ENCODE measurements at places on chromosomes 6 and 20. TPM values are rescaled to one million over a fixed set of nuclear protein-coding genes. Genes with fewer than 3 reads are reported as not detected.

Gene MCHR2
- not detected for total RNA-seq

DNA sequence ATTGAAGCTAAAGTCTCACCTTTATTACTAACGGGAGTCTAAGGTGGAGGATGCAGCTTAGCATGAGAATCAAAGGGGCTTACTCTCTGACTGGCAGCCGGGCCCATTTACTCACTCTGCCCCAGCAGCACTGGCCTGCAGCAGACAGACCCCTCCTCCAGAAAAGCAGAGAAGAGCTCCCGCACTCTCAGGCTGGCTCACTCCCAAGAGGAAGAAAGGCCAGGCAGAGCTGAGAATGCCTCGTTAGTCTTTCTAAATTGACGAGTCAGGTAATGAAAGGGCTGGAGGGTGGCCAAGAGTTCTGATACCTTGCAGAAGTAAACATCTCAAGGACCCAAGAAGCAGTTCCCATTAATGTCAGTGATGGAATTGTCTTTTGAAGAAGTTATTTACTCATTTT is 44.5 kb upstream of the IL20RA start:
- no peak overlapping the region for H3K4me3 ChIP-seq
- no peaks in the 10 kb centered on the region for H3K27me3 ChIP-seq
- peaks cover 26% of the 10 kb centered on the region for H3K4me1 ChIP-seq
- peak overlapping the region; percentile 35 for H3K27ac ChIP-seq
- peak; percentile 46 for DNase-seq

- no peak for DNase-seq
- no peaks in the 10 kb centered on the region for H3K36me3 ChIP-seq
- H3K4me1 ChIP-seq: peaks cover 8% of the 10 kb centered on the region
- no peak overlapping the region for H3K4me3 ChIP-seq
Measured at GRCh38 chr6:145044641-145045246, 690.6 kb downstream of the EPM2A start.

- DNase-seq: no peak
- no peak overlapping the region for H3K27ac ChIP-seq
- H3K4me3 ChIP-seq: no peak overlapping the region
- no peaks in the 10 kb centered on the region for H3K36me3 ChIP-seq
Measured at GRCh38 chr20:50318710-50319109, 128.1 kb downstream of the CEBPB start.

DNA sequence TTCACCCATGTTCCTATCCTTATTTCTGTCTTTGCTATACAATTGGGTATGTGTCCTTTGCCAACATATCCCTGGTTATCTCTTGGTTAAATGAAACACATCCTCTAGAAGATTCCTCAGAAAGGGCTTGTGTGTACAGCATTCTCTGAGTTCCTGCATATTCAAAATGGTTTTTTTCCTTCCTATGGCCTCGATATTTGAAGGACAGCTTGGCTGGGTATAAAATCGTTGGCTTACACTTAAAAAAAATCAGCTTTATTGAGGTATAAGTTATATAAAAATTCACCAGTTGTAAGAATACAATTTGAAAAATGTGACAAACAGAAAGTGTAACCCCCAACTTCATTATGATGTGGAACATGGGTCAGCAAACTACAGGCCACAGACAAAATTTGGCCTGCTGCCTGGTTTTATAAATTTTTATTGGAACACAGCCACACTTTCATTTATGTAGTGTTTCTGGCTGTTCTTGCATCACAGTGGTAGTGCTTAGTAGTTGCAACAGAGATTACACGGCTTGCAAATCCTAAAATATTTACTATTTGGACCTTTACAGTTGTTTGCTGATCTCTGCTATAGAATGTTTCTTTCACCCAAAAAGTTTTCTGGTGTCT is 16.7 kb downstream of the PCMT1 start:
- H3K27me3 ChIP-seq: no peaks in the 10 kb centered on the region
- no peak overlapping the region for H3K4me3 ChIP-seq
- H3K36me3 ChIP-seq: peaks cover 33% of the 10 kb centered on the region
- H3K4me1 ChIP-seq: no peaks in the 10 kb centered on the region
- no peak overlapping the region for H3K27ac ChIP-seq

- DNase-seq: no peak
- peaks cover 13% of the 10 kb centered on the region for H3K27me3 ChIP-seq
- peaks cover 17% of the 10 kb centered on the region for H3K4me1 ChIP-seq
- H3K36me3 ChIP-seq: no peaks in the 10 kb centered on the region
- no peak overlapping the region for H3K27ac ChIP-seq
Measured at GRCh38 chr6:47789553-47789952, 7.7 kb downstream of the OPN5 start.

Gene APOBEC2
- 0.51 TPM for total RNA-seq

- H3K27ac ChIP-seq: no peak overlapping the region
- H3K36me3 ChIP-seq: peaks cover 12% of the 10 kb centered on the region
- no peak for DNase-seq
- no peak overlapping the region for H3K4me3 ChIP-seq
- H3K27me3 ChIP-seq: no peaks in the 10 kb centered on the region
Measured at GRCh38 chr6:33576668-33577067, 3.4 kb downstream of the BAK1 start.

Gene SYCP2
- total RNA-seq: 1.8 TPM

GRCh38 chr20:17202030-17202429 is 24.8 kb upstream of the PCSK2 start:
- H3K27ac ChIP-seq: no peak overlapping the region
- no peak overlapping the region for H3K4me3 ChIP-seq
- H3K36me3 ChIP-seq: no peaks in the 10 kb centered on the region
- H3K4me1 ChIP-seq: no peaks in the 10 kb centered on the region
- no peak for DNase-seq

- peaks cover 46% of the 10 kb centered on the region for H3K36me3 ChIP-seq
- H3K27me3 ChIP-seq: no peaks in the 10 kb centered on the region
- peak overlapping the region; percentile 91 for H3K27ac ChIP-seq
- no peak overlapping the region for H3K4me3 ChIP-seq
- peak; percentile 84 for DNase-seq
- peaks cover 20% of the 10 kb centered on the region for H3K4me1 ChIP-seq
Measured at GRCh38 chr6:3732345-3733141, 19.0 kb downstream of the PXDC1 start.

DNA sequence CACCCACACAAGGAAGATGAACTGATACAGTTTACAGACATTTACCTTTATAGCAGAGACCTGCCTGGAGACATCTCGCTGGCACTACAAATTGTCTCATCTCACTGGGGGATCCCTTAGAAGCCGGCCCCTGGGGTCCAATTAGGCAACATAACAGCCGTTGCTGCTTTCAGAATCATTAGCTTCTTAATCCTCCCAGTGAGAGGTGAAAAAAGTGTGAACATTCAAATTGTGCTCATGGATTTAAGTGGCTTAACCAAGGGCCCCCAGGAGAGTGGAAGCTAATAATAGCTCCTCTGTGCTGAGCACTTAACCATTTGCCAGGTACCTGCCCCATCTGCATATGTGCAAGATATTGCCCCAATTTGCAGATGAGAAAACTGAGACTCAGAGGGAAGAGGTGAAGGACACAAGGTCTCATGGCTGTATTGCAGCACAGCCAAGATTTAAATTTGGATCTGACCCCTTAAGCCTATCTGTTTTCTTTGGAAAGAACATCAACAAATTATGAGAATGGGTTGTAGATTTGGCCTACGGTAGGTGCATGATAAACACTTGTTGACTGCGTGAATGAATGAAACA is 101.0 kb downstream of the EYA2 start:
- no peak overlapping the region for H3K27ac ChIP-seq
- no peak overlapping the region for H3K4me3 ChIP-seq
- DNase-seq: no peak
- peaks cover 17% of the 10 kb centered on the region for H3K4me1 ChIP-seq

GRCh38 chr6:41972826-41973225 is 31.2 kb upstream of the CCND3 start:
- no peak overlapping the region for H3K27ac ChIP-seq
- H3K36me3 ChIP-seq: no peaks in the 10 kb centered on the region
- H3K4me1 ChIP-seq: peaks cover 2% of the 10 kb centered on the region
- H3K4me3 ChIP-seq: no peak overlapping the region
- no peak for DNase-seq

DNA sequence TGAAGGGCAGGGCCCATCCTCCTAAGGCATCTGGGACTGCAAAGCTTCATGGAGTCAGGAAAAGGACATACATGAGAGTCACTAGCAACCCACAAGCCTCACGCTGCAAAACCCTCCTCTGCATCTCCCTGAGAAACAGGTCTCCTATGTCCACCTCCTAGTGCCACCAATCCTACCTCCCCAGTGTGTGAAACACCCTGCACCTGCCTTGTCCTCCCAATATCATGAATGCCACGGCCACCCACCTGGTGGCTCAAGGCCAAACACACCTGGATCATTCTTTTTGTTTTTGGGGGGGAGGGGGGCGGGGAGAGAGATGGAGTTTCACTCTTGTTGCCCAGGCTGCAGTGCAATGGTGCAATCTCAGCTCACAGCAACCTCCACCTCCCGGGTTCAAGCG is 90.5 kb downstream of the ZMYND8 start:
- DNase-seq: no peak
- H3K27me3 ChIP-seq: no peaks in the 10 kb centered on the region
- no peak overlapping the region for H3K27ac ChIP-seq
- H3K4me3 ChIP-seq: no peak overlapping the region
- H3K4me1 ChIP-seq: no peaks in the 10 kb centered on the region

GRCh38 chr6:159302594-159302992 is 133.4 kb downstream of the FNDC1 start:
- no peaks in the 10 kb centered on the region for H3K36me3 ChIP-seq
- no peak overlapping the region for H3K4me3 ChIP-seq
- H3K4me1 ChIP-seq: no peaks in the 10 kb centered on the region
- no peak overlapping the region for H3K27ac ChIP-seq

Gene FAM209B
- total RNA-seq: 0.36 TPM

Gene PGC
- total RNA-seq: not detected

DNA sequence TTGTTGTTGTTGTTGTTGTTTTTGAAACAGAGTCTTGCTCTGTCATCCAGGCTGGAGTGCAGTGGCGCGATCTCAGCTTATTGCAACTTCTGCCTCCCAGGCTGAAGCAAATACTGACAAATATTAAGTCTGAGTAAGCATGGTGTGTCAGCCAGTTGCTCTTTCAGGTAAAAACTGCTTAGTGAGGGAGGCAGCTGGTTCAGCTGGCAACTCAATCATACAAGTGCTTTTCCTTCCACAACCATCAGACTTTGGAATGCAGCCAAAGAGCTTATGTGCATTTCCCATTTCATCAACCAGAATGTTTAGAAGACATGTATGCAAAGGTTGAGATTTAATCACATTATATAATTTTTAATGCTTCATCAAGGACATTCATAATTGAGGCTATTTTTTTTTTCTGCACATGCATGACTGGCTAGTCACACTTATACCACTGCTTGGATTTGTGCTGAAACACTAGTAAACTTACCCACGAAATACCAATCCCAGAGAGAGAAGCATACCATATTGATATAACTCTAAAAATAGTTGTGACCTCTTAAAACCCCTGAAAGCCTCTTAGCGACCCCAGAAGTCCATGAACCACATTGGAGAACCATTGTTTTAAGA is 56.0 kb downstream of the CLIC5 start:
- no peak overlapping the region for H3K4me3 ChIP-seq
- peaks cover 25% of the 10 kb centered on the region for H3K4me1 ChIP-seq
- peak overlapping the region; percentile 92 for H3K27ac ChIP-seq
- no peak for DNase-seq
- no peaks in the 10 kb centered on the region for H3K27me3 ChIP-seq
- H3K36me3 ChIP-seq: no peaks in the 10 kb centered on the region

GRCh38 chr6:19921786-19922185 is 84.6 kb downstream of the ID4 start:
- peaks cover 24% of the 10 kb centered on the region for H3K27me3 ChIP-seq
- H3K4me1 ChIP-seq: no peaks in the 10 kb centered on the region
- no peak overlapping the region for H3K4me3 ChIP-seq
- no peak for DNase-seq

Gene SLC17A2
- total RNA-seq: not detected

GRCh38 chr6:33172688-33173534 is 19.4 kb downstream of the COL11A2 start:
- no peak for DNase-seq
- H3K27me3 ChIP-seq: no peaks in the 10 kb centered on the region
- peak overlapping the region; percentile 34 for H3K27ac ChIP-seq
- no peak overlapping the region for H3K4me3 ChIP-seq

DNA sequence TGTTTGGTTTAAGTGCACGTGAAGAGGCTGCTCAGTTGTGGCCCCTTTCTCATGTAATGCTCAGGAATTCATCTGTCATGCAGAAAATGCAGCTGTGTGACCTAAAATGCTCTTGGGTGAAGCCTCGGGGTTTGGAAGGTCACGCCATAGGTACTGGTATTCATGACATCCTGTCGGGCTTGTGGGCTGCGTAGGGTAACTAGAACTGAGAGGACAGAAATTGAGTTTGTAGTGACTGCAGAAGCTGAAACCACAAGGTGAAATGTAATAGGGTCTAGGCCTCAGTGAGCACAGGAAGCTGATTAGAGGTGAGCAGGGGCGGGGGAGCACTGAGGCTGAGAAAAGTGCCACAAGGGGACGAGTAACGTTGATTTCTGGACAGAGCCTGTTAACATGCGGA is 128.8 kb downstream of the SOBP start:
- H3K36me3 ChIP-seq: no peaks in the 10 kb centered on the region
- no peaks in the 10 kb centered on the region for H3K27me3 ChIP-seq
- peaks cover 13% of the 10 kb centered on the region for H3K4me1 ChIP-seq
- no peak for DNase-seq
- H3K4me3 ChIP-seq: no peak overlapping the region

Gene EPB41L1
- total RNA-seq: 42.8 TPM

DNA sequence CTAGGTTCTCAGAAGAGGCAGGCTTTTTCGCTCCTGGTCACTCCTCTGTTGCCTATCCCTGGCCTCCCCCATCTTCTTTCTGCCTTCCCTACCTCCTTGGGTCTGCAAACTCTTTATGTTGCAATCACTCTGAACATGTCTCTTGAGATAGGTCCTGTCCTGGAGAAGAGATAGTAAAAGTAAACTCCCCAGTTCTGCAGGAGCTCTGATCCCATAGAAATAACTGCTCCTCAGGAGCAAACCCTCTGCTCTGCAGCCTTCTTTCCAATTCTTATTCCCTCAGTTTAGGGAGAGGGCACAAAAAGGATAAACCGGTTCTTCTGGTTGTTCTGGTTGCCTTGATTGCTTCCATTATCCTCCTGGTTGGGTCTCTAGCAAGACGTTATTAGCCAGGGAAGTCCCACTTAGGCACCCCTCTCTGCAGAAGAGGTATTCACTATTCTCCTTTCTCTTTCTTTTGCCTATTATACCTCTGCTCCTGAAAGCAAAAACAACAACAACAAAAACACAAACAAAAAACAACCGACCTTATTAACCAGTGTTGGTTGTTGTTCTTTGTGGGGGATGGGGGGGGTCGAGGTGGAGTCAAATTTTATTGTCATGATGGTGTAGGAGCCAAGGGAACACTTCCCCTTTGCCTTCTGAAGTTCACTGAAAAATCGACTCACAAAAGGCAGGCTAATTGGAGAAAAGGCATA is 973 bp downstream of the TRIM38 start:
- H3K4me3 ChIP-seq: peak overlapping the region; percentile 87
- H3K27ac ChIP-seq: peak overlapping the region; percentile 92
- H3K27me3 ChIP-seq: no peaks in the 10 kb centered on the region
- H3K4me1 ChIP-seq: peaks cover 45% of the 10 kb centered on the region
- peaks cover 26% of the 10 kb centered on the region for H3K36me3 ChIP-seq

Gene GNAS
- total RNA-seq: 1,226 TPM

DNA sequence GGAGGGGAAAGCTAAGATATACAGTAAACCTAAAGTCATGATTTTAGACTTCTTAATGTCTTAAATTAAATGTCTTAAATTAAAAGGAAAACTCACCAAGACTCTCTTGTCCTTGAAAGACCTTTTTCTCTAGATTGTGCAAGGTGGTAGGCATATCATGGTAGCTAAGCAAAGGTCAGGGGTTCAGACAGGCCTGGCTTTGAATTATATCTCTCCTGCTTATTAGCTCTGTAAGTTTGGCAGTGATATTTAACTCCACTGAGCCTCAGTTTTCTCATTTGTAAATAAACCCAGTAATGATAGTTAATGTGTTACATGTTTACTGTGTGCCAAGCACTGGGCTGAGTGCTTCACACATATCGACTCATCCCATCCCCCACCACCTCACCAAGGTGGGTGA is 203.3 kb downstream of the SLC24A3 start:
- H3K27ac ChIP-seq: no peak overlapping the region
- no peaks in the 10 kb centered on the region for H3K36me3 ChIP-seq
- no peak for DNase-seq

Gene TPX2
- total RNA-seq: 39.0 TPM

Measured in mesothelial cell of epicardium (in vitro differentiated cells).